ENCODE measurements at places on chromosomes 1 and 21.

GRCh38 chr1:115746021-115746690 lies 22.4 kb downstream of the CASQ2 start:
- no peak for DNase-seq

- DNase-seq, result no peak
These were observed 25.6 kb downstream of the SEC16B start for GRCh38 chr1:177944016-177944949.

- DNase-seq, result peak; percentile 73
These were observed 25.1 kb downstream of the NENF start for GRCh38 chr1:212457740-212458338.

GRCh38 chr1:226250511-226250910 lies 27.0 kb downstream of the MIXL1 start:
- no peak for DNase-seq

GRCh38 chr1:109775398-109775797 lies 11.7 kb upstream of the EPS8L3 start:
- DNase-seq, result no peak

- DNase-seq, result no peak
These were observed 26.3 kb downstream of the ATP2B4 start for GRCh38 chr1:203652724-203653461.

DNA sequence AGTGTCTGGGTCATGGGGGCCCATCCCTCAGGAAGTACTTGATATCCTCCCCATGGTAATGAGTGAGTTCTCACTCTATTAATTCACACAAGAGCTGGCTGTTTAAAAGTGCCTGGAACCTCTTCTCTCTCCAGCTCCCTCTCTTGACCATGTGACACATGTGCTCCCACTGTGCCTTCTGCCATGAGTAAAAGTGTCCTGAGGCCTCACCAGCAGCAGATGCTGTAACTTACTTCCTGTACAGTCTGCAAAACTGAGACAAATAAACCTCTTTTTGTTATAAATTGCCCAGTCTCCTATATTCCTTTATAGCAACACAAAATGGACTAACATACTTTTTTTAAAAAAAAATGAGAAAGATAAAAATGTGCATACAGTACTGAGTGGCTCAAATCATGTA lies 24.0 kb downstream of the PUM1 start:
- no peak for DNase-seq

DNA sequence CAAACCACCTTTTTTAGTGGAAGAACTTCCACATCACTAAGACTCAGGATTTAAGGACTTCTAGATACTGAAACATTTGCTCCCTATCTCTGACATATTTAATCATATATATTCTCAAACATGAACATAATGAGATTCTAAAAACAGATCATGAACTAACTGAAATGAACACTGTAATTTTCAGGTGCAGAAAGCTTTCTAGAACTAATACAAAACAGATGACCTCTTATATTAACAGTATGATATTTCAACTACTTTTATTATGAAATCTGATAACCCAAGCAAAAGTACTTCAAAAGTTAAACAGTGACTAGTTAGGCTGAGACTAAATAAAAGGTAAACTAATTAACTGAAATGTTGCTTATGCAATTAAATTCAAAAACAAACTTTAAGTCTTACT lies 157.5 kb downstream of the COP1 start:
- DNase-seq, result no peak

DNA sequence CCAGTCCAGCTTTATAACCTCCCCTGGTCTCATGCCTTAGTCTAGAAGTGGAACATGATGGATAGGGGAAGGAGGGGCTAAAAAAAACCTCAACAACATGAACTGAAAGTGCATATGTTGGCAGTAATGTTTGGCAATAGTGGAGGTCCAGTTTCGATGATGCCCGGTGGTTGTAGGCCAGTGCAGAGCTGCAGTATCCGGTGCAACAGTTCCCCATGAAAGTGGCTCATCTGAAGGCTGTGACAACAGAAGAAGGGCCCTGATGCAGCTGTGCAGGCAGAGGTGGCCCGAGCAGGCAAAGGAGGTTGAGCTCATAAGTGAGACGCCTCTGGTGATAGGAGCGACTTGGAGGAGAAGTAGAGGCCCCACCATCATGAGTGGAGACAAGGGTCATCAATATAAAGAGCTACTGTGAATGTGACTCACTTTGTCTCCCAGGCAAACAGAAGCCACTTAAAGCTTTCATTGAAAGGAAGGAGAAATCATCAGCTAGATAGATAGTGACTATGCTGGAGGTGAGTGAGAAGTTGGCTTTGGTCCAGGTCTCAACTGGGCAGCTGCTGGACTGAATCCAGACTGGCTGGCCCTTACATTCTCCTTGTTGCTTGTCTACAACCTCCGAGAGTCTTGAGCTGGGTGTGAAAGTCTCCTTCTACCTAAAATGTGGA lies 10.2 kb upstream of the CREG1 start:
- no peak for DNase-seq

GRCh38 chr1:31694964-31695313 lies 8.9 kb downstream of the COL16A1 start:
- no peak for DNase-seq

DNA sequence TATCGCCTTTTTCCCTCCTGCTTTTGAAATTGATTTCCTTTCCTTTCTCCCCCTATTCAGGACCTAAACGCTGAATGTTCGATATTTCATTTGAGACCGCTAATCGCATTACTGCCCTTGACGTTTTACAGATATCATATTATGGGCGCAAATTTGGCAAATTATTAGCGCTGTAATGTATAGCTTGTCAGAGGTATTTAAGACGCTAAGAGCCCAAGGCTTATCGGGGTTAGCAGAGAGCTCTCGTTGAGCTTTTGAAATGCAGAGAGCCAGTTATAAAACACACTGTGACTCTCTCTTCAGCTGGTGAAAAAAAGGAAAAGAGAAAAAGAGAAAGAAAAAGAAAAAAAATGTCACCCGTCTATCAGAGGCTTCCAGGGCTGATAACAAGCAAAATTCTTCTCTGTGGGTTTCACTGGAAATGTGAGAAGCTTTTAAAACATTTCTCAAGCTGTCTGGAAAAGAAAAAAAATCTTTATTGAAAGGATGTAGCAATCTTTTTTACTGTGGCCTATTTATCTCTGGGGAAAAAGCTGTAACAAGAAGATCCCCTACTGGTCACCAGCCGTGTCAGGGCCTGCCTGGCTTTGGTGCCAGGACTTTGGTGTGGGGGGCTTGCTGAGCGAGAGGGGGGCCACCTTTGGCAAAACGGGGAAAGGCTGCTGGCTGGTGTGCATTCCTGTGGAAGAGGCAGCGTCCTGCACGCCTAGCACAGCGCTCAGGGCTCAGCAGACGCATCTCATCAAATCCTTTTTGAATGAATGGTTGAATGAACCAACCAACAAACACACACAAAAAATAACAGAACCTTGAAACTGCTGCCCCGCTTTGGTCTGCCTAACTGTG lies 119.8 kb downstream of the RNF220 start:
- no peak for DNase-seq

DNA sequence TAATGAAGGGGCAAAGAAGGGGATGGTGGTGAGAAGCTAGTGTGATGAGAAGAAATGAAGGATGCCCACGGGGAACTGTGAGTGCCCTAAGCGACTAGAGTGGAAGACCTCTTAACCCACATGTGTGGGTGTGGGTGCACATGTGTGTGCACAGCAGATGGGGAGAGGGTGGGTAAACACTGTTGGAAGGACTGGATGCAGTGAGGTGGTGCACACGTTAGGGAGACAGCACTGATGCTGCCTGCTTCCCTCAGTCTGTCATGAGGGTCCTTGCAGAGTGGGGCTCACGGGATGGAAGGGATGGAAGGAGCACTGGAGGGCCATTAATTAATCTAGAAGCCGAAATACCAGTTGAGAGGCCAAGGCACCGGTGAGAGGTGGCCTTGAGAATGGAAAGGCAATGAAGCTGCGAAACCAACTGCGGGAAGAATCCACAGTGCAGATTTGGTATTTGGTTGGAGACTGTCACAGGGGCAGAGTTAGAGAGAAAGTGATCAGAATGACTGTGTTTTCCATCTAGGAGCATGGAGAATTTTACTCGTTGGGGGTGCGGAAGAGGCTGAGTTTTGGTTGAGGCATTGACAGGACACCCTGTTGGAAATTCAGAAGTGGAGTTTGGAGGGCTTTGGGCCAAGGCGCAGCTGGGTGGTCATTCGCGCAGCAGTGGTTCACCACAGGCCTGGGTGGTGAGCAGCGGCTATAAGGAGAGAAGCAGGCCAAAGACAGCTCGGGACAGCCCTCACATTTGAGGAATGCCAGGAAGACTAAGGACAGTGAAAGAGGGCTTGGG lies 15.8 kb downstream of the RCSD1 start:
- no peak for DNase-seq

DNA sequence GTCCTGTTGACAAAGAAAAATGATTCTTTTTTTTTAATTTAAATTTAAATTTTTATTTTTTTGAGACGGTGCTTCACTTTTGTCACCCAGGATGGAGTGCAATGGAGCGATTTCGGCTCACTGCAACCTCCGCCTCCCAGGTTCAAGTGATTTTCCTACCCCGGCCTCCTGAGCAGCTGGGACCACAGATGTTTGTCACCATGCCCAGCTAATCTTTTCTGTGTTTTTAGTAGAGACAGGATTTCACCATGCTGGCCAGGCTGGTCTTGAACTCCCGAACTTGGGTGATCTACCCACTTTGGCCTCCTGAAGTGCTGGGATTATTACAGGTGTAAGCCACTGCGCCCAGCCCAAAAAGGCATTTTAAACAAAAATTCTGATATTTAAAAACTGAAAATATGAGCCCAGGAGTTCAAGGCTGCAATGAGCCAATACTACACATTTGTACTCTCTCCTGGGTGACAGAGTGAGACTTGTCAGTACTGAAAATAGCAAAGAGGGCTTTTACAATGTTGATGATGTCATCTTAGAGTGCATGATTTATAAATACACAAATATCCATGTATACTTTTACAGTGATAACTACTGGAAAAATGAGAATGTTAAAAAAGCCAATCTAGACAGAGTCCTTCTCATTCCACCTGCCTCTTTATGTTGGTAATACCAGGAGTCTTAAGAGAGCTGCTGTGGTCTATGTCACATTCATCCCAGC lies 56.0 kb upstream of the STUM start:
- no peak for DNase-seq

GRCh38 chr1:112298558-112298957 lies 97.5 kb upstream of the CTTNBP2NL start:
- DNase-seq, result peak; percentile 53

DNA sequence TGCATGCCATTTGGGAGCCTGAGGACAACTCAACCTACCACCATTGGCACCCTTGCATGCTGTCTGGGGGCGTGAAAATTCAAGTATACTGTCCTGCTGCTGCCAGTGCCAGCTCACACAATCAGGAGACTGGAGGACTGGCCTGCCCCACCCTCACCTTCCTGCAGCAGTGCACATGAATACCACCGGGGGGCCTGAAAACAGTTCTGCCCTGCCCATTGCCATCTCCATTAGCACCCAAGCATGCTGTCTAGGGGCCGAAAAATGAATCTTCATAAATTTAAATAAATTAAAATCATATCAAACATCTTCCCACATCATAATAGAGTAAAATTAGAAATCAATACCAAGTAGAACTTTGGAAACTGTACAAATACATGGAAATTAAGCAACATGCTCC lies 322.1 kb upstream of the TMPRSS15 start:
- no peak for DNase-seq

DNA sequence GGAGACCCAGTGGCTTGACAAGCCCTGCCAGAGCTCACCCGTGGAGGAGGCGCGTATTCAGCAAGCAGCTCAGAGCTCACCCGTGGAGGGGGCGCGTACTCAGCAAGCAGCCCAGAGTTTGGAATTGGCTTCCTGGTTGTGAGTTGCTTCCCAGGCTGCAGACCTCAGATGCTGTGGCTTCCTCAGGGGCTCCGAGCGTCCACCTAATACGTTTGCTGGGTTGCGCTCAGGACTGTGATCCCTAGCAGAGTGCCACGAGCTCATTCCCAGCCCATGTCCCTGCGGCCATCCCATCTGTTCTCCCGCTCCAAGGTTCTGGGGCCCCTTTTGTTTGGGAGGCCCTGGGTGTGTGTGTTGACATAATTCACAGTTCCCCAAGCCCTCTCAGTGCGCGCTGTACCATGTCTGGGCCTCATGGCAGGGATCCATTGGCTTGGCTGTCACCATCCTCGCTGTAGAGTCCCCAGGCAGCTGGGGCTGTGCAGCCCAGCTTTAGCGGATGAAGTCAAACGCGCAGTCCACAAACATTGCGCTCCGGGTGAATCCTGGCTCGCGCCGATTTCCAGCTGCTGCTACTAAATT lies 3.6 kb downstream of the AJAP1 start:
- no peak for DNase-seq

- DNase-seq, result no peak
These were observed 40.3 kb upstream of the RUNX3 start for GRCh38 chr1:24970399-24970753.

GRCh38 chr21:22278366-22278765 lies 1280.2 kb downstream of the NCAM2 start:
- no peak for DNase-seq

DNA sequence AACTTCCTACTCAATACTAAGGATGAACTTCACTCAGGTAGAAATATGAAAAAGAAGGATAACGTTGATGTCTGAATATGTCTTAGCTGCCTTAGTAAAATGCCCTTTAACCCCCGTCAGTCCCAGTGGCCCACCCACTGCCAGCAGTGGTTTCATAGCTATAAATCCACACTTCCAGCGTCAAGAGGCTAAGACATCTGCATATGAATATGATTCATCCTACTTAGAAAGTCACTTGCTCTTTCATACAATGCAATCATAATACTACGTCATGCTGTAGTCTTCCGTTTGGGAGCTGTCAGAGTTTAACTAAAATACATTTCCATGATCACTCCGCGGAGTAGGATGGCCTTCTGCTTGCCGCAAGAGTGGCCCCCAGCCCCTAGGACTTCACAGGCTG lies 247.3 kb downstream of the SDCCAG8 start:
- DNase-seq, result no peak

DNA sequence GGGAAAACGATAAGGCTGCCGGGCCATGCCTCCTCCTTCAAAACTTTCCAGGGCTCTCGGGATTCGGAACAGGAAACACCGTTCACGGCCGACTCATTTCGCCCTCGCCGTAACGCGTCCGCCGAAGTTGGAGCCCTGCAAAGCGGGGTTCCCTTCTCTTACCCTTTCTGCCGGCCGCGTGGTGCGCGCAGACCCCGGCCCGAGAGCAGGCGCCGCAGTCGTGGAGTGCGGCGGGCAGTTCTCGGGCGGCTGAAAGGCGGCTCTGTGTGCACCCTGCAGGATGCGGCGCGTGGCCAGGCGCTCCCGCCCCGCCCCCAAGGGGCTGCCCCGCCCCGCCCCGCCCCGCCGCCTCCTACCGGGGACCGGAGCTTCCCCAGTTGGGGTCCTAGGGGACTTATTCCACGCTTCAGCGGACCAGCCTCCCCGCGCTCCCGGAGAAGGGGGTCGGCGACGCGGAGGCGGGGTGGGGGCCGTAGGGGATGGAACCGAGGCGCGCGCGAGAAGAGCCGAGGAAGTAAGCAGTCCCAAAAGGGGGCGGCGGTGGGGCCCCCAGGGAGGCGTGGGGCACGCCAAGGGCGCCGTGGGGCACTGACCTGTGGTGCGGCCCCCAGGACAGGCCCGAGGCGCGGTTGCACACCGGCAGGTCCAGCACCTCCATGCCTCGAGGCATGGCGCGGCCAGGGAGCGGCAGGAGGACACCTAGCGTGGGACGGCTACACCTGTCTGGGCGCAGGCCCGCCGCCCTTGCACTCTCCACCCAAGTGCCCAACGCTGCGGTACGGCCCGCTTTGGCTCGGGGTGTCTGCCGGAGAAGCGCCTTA lies at the start of gene MCOLN2:
TSS of gene MCOLN2 (minus strand) at position 268 of the 821 bp plus-strand sequence. CDS start at position 27, 241 bp downstream.
- DNase-seq, result peak; percentile 66

- peak; percentile 33 for DNase-seq
These were observed 146.1 kb upstream of the FGGY start for GRCh38 chr1:59150577-59151386.

All from activated CD4-positive, alpha-beta memory T cell treated with anti-CD3 and anti-CD28 coated beads, Interleukin-2, amount 10 ng/mL, durations not matched to agents 7 days and 5 days (primary cell).